ENCODE measurements at places on chromosomes 16 and 17.

GRCh38 chr16:49282690-49283375, 1.2 kb upstream of the CBLN1 start:
- DNase-seq, result no peak

- DNase-seq, result no peak
Observed at GRCh38 chr16:74740795-74741304, 33.8 kb downstream of the FA2H start.

DNA sequence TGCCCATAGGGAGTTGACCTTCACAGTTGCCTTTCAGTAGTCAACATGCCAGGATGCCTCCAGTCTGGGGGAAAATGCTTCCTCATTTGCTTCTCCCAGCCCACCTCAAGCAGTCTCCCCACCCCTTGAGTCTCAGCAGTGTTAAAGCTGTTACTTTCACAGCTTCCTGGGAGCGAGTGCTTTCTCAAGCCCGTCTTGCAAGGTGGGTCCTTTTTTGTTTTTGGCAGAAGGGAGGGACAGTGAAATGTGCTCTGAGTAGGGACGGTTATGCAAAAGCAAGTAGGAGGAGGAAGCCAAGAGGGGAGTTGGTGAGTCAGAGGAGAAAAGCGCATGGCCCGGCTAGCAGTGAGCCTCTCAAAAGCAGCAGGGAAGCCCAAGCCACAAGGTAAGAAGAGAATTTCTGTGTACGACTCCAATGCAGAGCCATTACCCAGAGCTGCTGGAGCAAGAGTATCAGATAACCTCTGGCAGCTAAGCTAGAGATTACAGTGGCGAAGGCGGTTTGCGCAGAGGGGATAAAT, at the start of gene CHST4:
Gene CHST4, plus strand, starts transcription at position 316 of the 521 bp plus-strand sequence. CDS start 10,252 bp downstream, outside the sequence.
- DNase-seq, result no peak

DNA sequence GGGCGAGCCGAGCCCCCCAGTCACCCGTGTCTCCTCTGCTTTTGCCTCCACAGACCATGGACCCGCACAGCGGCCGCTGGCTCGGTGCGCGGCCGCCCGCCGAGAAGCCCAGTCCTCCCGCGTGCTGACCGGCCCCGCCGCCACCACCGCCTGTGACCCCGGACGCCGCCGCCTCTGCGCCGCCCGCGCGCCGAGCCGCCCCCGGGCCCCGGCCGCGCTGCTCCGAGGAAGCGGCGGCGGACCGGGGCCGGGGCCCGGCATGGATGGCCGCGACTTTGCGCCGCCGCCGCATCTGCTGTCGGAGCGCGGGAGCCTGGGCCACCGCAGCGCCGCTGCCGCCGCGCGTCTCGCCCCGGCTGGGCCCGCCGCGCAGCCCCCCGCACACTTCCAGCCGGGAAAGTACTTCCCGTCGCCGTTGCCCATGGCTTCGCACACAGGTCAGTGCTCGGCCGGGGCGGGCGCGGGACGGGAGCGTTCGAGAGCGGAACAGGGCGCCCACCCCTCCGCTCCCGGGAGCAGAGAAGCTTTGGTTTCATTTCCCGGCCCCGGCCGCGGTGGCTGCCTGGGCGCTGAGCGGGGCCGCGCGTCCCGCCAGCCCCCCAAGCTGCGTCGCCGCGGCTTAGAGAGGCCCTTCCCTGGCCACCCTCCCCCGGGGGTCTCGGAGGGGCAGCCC, 4.4 kb downstream of the BAHCC1 start:
- no peak for DNase-seq

- DNase-seq, result no peak
Observed at GRCh38 chr17:11074451-11074850, 166.6 kb upstream of the SHISA6 start.

- DNase-seq, result no peak
Observed at GRCh38 chr16:29920288-29921033, 5.6 kb downstream of the KCTD13 start.

DNA sequence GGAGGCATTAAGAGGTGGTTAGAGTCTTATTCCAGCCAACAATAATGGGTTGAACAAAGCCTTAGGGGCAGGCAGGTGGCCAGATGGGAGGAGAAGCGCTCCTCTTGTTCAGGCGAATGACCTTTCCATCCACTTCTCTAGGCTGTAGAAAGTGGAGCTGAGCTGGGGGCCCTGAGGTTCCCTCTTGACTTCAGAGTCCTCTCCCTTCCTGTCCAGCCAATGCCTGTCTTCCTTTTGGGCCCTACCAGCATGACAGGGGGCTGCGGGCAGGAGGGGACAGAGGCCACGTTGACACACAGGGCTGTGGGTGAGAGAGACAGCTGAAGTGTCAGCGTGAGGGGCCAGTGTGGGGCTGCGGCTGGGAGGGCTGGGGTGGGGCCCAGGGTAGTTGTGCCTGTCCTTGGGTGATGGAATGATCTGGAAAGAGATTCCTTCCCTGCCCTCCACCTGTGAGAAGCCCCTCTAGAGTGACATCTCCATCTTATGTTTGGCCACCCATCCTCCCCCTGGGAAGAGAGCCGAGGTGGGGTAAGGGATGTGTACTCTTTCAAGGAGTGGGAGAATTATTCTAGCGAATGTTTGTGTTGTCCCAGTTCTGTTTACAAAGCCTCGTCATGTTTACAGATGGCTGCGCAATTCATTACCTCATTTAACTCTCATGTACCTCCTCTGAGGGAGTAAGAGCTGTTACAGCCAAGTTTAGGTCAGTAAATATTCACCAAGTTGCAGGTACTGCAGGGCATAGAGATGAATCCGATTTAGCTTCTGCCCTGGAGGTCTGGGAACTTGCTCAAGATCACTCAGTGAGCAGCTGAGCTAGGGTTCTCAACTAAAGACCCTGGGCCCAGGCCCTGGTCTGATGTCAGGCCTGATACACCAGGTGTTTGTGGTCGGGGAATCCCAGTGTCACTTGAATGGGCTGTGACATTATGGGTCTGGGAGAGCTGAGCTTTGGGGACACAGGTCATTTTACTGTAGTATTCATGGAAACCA, 3.3 kb downstream of the ERBB2 start:
- no peak for DNase-seq

DNA sequence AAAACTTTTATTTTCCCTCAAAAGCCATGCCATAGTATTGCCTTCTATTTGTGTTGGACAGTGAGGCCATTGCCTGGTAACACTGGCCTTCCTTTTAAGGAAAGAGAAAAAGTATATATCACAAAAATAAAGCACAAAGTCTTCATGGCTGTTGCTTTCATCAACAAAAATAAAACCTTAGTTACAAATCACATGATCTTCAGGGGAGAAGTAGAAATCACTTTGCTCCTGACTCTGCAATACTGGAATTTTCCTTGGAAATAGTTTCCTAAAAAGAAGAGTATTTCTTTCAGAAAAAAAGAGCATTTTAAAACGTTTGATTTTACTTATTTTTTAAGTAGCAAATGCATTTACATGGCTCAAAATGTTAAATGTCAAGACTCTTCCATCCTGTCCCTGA, 41.9 kb downstream of the FAM20A start:
- no peak for DNase-seq

DNA sequence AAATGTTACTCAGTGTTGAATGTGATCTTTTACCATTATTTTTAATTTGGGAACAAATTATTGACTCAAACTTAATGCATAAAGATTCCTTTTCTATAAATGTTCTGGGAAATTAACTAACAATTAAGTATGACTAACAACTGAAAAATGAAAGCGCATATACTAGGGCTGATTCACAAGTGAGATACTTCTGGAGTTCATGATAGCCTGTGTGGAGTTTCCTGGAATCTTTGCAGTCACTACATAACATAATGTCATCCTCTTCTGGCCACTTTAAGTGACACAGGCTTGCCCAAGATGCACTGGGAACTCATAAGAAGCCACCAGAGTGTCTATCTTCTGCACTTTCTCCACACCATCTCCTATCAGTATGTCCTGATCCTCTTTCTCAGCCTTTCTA, 450.3 kb upstream of the CDH11 start:
- DNase-seq, result no peak

DNA sequence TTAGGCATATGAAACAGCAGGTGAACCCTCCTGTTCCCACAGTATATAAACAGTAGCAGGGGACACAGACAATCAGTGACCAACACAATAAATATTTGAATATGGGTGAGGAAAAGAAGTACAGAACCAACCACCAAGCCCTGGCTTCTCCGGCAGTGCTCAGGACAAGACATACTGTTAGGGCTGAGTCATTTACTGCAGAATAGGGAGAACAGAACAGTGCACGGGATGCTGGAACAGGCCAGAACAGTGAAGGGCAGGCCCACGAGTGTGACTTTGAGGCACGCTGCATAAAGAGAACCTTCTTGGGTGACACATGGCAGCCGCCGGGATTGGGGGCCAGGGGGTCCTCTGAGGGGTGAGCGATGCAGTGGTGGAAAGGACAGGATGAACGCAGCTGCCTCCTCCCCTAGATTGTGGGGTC, 160.4 kb downstream of the CMIP start:
- no peak for DNase-seq

DNA sequence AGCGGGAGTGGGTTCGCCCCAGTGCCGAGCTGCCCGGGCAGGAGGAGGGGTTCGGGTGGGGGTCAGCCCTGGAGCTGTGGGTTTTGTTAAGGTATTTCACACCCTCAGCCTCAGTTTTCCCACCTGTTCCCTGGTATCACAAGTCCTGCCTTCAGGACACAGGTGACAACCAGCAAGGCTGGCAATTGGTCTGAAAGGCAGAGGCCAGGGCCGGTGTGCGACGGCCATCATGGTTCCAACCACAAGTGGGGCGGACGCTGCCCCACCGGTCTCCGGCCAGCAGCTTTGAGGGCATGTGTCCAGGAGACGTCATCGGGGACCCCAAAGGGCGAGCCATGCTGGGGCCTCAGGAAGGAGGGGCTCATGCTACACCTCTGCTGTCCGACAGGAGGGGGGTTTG, 10.8 kb downstream of the ZNF469 start:
- DNase-seq, result no peak

DNA sequence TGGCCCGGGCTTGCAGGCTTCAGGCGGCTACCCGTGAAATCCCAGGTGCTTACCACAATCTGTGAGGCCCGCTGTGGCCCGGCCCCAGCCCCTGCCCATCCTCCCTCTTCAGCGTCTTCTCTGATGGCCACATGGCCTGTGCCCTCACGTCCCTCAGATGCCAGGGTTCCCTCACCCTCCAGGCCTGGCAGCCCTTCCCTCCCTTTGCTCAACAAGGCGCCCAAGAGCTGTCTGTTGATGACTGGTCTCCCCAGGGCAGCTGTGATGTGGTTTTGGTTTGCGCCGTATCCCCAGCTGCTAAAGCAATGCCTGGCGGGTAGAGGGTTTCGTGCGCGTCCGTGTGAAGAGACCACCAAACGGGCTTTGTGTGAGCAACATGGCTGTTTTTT, 35.1 kb downstream of the PMM2 start:
- DNase-seq, result no peak

Data from DMS153 (cell line).